ENCODE measurements at places on chromosomes 16 and 17.
A peak's percentile ranks its signal among the peaks of the same experiment; 100 is the strongest.

- no peak for DNase-seq
Observed at GRCh38 chr16:13453938-13454553, 465.9 kb upstream of the ERCC4 start.

DNA sequence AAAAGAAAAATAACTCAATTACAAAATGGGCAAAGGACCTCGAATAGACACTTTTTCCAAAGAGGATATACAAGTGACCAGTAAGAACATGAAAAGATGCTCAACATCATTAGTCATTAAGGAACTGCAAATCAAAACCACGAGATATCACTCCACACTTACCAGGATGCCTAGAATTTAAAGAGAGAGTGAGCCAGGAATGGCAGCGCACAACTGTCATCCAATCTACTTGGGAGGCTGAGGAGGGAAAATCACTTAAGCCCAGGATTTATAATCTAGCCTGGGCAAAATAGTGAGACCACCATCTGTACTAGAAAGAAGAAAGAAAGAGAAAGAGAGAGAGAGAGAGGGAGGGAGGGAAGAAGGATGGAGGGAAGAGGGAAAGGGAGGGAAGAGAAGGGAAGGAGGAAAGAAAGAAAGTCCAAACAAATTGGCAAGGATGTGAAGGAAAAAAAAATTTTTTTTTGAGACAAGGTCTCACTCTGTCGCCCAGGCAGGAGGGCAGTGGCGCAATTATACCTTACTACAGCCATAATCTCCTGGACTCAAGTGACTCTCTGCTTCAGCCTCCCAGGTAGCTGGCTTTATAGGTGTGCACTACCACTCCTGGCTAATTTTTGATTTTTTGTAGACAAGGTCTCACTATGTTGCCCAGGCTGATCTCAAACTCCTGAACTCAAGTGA, 22.6 kb downstream of the TBX2 start:
- DNase-seq = no peak

GRCh38 chr16:68781784-68782183, 44.7 kb downstream of the CDH1 start:
- DNase-seq = no peak

DNA sequence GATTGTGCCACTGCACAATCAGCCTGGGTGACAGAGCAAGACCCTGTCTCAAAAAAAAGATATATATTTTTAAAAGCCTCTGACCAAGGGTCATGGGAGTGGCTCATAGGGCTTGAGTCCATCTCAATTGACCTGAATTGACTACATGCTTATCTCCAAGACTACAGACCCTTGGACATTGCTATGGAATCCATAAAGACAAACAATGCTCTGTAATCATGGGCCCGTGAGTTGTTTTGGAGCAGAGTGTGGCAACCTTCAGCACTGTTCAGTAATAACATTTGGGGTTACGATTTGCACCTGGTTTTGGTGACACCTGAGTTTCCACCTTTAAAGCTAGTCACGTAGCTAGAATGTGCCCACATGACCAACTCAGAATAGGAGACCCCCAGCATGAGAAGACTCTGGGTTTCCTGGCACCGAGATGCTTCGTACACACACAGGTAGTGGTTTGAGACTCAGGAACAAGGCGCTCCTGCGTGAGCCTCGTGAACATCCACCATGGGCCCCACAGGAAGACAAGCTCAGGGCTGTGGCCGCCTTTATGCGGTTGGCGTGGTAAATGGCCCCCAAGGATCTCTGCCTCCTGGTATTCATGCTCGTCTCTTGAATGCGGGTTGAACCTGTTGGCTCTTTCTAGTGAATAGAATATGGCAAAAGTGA, 66.6 kb upstream of the RPH3AL start:
- DNase-seq = no peak

- DNase-seq = no peak
Observed at GRCh38 chr16:85373741-85374570, 239.2 kb upstream of the GSE1 start.

DNA sequence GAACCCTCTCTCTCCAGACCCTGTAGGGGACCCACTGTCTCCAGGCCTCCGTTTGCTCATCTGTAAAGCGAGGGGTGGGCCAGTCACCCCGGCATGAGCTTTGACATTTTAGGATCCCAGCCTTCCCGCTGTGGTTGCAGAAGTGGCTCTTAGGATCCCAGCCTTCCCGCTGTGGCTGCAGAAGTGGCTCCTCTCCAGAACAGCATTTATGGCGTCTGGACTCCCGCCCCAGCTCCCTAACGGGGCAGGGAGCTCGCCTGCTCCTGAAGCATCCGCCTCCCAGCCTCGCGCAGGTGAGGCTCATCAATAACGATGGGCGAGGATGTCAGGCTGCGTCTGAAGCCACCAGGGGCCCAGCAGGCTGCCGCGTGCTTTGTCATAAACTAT, 222.3 kb upstream of the TNRC6C start:
- DNase-seq = peak; percentile 77

- DNase-seq = no peak
Observed at GRCh38 chr17:20114466-20114865, 105.3 kb downstream of the SPECC1 start.

GRCh38 chr17:74924250-74924948, at the start of gene OTOP2:
Gene OTOP2, plus strand, starts transcription at chr17:74924273. Its CDS starts 360 bp downstream, at chr17:74924633.
- DNase-seq = no peak

DNA sequence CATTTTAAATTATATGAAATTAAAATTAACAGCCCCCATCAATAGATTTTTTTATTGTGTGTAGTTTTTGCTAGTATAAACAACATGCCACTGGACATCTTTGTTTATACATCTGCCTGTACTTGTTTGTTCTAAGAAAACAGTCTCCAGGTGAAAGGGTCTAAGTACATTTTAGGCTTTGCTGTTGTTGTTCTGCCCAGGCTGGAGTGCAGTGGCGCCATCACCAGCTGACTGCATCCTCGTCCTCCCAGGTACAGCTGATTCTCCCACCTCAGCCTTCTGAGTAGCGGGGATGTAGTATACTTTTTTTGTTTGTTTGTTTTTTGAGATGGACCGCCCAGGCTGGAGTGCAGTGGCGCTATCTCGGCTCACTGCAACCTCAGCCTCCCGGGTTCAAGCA, 25.5 kb downstream of the C17orf58 start:
- DNase-seq = no peak

GRCh38 chr16:70781800-70782199, 19.2 kb downstream of the VAC14 start:
- DNase-seq = no peak

DNA sequence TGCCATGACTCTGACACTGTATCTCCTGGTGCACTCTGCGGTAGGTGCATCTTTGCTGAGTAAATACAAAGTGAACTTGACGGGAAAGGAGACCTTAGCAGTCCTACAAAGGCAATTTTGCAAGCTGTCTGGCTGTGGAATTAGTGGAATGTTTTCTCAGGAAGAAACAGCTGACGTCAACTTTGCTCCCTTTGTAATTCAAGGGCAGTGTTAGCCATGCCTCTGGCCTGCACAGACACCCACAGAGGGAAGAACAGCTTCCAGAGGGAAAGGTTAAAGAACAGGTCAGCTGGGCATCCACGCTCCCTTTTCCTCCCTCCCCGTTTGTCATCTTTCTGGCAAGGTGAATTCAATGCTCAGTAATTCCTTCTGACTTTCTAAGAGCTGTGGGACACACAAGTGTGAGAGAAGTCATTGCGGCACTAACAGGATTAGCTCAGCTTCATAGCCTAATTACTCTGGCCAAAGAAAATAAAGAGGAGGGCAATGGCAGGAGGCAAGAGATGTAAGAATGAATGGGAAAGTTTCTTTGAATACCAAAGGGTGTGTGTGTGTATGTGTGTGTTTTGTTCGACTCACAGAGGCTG, 476.9 kb upstream of the GOT2 start:
- DNase-seq = no peak

DNA sequence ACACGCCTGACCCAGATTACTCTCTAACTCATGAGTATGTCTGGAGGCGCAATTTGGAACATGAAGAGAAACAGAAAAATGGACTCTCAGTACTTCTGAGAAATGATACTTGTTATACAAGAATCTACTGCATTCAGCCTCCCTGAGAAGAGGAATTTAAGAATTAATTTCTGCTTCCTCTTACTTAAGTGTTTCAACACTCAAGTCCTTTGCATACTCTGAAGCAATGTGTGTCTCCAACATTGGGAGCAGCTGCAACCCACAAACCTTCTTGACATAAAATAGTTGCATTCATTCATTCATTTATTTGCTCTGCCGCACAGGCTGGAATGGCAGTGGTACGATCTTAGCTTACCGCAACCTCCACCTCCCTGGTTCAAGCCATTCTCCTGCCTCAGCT, 199.8 kb downstream of the NPIPA7 start:
- DNase-seq = no peak

- no peak for DNase-seq
Observed at GRCh38 chr16:22751104-22751667, 62.8 kb upstream of the HS3ST2 start.

DNA sequence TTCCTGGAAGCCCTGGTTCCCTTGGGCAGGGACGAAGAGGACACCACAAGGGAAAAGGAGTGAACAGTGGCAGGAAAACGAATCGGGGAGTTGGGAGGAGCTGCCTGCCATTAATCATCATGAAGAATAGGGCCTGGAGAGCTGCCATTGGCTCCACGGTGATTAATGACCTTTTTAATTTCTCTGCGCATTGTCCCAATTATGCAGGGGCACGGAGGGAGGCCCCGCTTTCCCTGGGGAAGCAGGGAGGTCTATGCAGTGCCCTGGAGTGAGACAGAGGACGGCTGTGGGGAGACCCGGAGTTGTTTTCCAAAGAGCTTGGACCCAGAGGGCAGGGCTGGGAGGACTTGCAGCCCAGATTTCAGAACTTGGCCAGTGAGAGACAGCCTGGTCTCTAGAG, 338.9 kb upstream of the C16orf82 start:
- DNase-seq = no peak

All from lower leg skin (tissue), 4 donors.